Thoracic aorta endothelial cell (primary cell): ENCODE measurements at places on chromosomes 1 and 21. TPM values are rescaled to one million over a fixed set of nuclear protein-coding genes. Genes with fewer than 3 reads are reported as not detected.

The PEX19 gene
- total RNA-seq = 26.6 and 33.9 TPM in 2 replicates

The PODN gene
- total RNA-seq = 0.27 and 0.29 TPM in 2 replicates

The SYNC gene
- 7.8 and 10.9 TPM in 2 replicates for total RNA-seq

The TFAP2E gene
- under 0.01 TPM in 1 of 2 replicates, not detected in the other for total RNA-seq

The GFI1 gene
- 0.07 and 0.27 TPM in 2 replicates for total RNA-seq

The IL6R gene
- total RNA-seq = 10.2 and 12.3 TPM in 2 replicates

The MAEL gene
- total RNA-seq = not detected in 2 replicates

The PCP4L1 gene
- total RNA-seq = not detected in 2 replicates

The LAPTM5 gene
- 36.0 and 36.3 TPM in 2 replicates for total RNA-seq

The OR10X1 gene
- total RNA-seq = not detected in 2 replicates

The ARMH1 gene
- total RNA-seq = 0.36 TPM in 1 of 2 replicates, not detected in the other

The SAMD13 gene
- 2.8 and 3.2 TPM in 2 replicates for total RNA-seq

The PLA2G2F gene
- not detected in 2 replicates for total RNA-seq

The PAPPA2 gene
- 0.14 and 0.80 TPM in 2 replicates for total RNA-seq

The GPR137B gene
- total RNA-seq = 4.9 and 5.6 TPM in 2 replicates

The LZIC gene
- 42.9 and 47.2 TPM in 2 replicates for total RNA-seq

The IBA57 gene
- 5.5 and 8.2 TPM in 2 replicates for total RNA-seq

The MFSD2A gene
- total RNA-seq = 3.9 and 5.3 TPM in 2 replicates

The STMN1 gene
- total RNA-seq = 235 and 276 TPM in 2 replicates

The TEX38 gene
- not detected in 2 replicates for total RNA-seq

The WNT9A gene
- total RNA-seq = 1.1 and 2.7 TPM in 2 replicates

The PRR9 gene
- total RNA-seq = not detected in 2 replicates

The ZFP69 gene
- 2.3 and 3.4 TPM in 2 replicates for total RNA-seq

The KIF17 gene
- 0.13 and 0.86 TPM in 2 replicates for total RNA-seq

The PGBD5 gene
- under 0.01 and 0.07 TPM in 2 replicates for total RNA-seq

The MSH4 gene
- 0.14 and 0.27 TPM in 2 replicates for total RNA-seq

The SYT11 gene
- 36.2 and 39.1 TPM in 2 replicates for total RNA-seq

The ENSA gene
- 142 and 159 TPM in 2 replicates for total RNA-seq

The TMEM52 gene
- total RNA-seq = 0.66 and 1.7 TPM in 2 replicates

The CELF3 gene
- total RNA-seq = not detected in 2 replicates

The DNAH14 gene
- 2.9 and 5.5 TPM in 2 replicates for total RNA-seq

The KLF17 gene
- total RNA-seq = not detected in 2 replicates

The SYT2 gene
- not detected in 2 replicates for total RNA-seq

The FAM78B gene
- total RNA-seq = 0.36 and 0.40 TPM in 2 replicates

The SVBP gene
- 12.2 and 14.8 TPM in 2 replicates for total RNA-seq

The SLFNL1 gene
- 0.27 and 0.29 TPM in 2 replicates for total RNA-seq

The NFASC gene
- total RNA-seq = 0.13 and 0.14 TPM in 2 replicates

The OR10K2 gene
- total RNA-seq = not detected in 2 replicates

The BTBD8 gene
- 2.1 and 2.9 TPM in 2 replicates for total RNA-seq

The SLC6A9 gene
- 0.86 and 0.93 TPM in 2 replicates for total RNA-seq

The LCE2C gene
- total RNA-seq = not detected in 2 replicates

The PIGR gene
- total RNA-seq = not detected in 2 replicates

The ACOT7 gene
- total RNA-seq = 54.7 and 68.6 TPM in 2 replicates

The RNU1-2 gene
- under 0.01 TPM in 2 replicates for total RNA-seq

The ANGPTL1 gene
- total RNA-seq = not detected in 2 replicates

The PSMB2 gene
- 36.4 and 48.2 TPM in 2 replicates for total RNA-seq

The TCHH gene
- total RNA-seq = under 0.01 TPM in 2 replicates

The OTUD3 gene
- 7.2 and 8.9 TPM in 2 replicates for total RNA-seq

The OR2T11 gene
- total RNA-seq = not detected in 2 replicates

The CELA2B gene
- total RNA-seq = not detected in 2 replicates

The DNTTIP2 gene
- total RNA-seq = 64.3 and 68.0 TPM in 2 replicates

The TMEM79 gene
- 0.93 and 1.1 TPM in 2 replicates for total RNA-seq

The RGS13 gene
- total RNA-seq = not detected in 2 replicates

The CASQ2 gene
- total RNA-seq = not detected in 2 replicates
